ENCODE measurements at places on chromosomes 12 and 14.

DNA sequence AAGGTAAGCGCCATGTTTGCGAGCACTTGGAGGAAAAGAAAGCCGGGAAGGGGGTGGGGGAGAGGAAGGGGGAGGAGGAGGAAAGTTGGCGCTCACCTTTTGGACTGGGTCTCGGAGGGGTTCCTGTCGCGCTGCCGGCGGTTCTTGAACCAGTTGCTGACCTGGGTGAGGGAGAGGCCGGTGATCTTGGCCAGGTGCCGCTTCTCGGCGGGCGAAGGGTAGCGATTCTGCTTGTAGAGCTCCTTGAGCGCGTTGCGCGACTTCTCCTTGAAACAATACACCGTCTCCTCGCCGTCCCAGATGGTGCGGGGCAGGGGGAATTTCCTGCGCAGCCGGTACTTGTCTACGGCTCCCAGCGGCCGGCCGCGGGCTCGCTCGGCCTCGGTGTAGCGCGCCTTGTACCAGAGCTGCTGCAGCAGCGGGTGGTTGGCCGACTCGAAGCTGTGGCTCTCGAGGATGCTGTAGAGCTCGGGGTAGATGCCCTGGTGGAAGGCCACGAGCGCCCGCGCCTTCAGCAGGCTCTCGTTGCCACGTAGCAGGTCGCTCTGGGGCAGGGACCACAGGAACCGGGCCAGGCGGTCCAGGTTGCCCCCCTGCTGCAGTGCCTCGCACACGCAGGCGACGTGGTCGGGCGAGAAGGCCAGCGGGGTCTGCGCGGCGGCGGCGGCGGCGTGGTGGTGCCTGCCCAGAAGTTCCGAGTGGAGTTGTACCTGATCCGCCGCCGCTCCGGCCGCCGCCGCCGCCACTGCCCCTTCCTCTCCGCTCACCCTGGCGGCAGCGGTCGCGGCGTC lies 840 bp downstream of the SIX4 start:
- no peak for DNase-seq

DNA sequence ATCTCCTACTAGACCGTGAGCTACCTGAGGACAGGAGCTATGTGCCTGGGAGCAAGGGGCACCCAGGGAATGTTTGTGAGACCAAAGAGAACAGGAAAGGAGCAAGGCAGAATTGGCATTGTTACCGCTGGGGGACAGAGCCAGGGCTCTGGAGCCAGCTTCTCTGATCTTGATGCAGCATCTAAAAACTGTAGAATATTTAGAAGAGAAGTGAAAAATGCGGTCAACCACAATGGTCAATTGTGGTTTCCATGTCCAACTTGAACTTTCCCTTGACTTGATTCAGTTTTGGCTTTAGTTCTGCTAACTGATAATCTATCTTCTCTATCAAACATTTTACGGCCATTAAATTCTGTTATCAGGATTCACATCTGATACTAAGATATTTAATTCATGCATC lies 201.2 kb downstream of the ANO4 start:
- no peak for DNase-seq

DNA sequence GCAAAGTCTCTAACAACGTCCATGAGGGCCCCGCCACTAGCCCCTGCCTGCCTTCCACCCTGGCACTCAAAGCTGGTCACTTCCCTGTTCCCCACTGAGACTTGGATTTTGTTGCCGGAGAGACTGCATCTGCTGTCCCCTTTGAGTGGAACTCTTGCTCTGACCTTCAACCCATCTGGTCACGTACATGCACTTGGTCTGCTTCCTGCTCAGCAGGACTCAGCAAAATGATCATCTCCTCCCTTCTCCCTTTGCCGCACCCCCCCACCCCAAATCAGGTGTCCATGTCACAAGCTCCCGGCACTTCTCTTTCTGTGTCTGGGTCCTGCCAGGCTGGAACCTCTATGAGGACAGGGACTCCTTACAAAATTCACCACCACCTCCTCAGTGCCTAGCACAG lies 180.9 kb downstream of the CHST11 start:
- DNase-seq = no peak

DNA sequence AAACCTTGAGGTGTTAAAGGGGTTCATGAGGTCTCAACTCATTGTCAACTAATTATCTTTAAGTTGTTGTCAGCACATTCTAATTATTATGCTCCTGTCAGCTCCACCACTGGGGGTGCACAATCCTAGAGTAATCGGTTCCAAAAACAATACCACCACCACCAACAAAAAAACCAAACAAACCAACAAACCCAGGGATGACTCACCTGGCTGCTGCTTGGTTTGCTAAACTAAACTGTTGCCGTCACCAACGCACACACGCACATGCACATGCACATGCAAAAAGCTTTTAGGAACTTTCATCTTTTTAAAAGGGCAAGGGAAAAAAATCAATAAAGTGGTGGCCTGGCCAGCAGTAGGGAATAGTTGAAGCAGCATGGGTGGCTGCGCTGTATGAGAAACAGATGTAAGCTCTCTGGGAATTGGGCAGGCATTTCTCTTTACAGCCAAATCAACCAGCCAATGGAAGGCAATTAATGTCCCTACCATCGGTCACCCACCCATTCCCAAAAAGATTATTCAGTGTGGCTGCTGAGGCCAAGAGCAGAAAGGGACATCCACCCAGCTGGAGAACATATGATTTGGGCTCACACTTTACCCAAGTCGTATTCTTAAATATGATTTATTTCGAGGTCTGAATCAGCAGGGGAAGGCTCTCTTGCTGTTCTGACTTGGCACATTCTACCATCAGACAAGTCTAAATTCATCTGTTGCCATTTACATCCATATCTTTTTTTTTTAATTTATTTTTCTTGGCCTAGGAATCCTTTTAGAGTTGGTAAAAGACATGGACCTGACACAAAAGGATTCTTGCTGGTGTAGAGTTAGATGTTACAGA lies 20.0 kb downstream of the TMEM30B start:
- DNase-seq = no peak

DNA sequence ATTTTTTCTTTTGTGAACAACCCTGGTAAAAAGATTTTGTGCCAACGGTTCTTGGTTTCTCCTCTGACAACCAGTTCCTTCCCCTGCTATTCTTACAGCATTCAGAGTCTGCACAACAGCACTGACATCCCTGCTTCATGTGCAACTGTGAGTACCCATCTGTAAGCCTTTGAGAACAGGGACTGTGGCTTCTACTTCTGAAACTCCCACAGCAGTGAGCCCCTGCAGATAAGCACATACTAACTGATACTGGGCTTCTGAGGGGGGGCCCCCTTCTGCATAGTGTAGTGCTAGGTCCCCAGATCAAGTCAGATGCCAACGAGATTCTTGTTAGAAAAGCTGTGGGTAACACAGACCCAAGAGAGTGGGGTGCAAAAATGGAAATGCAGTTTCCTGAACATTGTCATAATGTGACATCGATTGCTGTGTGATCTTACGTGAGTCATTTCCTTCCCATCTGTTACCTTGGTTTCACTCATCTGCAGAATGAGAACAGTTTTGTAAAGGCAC lies 11.1 kb upstream of the NINJ2 start:
- DNase-seq = peak; percentile 55

DNA sequence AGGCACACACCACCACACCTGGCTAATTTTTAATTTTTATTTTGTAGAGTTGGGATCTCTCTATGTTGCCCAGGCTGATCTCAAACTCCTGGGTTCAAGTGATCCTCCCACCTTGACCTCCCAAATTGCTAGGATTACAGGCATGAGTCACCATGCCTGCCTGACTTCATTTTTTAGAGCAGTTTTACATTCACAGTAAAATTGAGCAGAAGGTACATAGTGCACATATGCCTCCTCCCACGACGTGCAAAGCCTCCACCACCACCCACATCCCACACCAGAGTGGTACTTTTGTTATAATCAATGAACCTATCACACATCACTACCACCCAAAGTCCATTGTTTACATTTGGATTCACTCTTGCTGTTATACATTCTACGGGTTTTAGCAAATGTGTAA lies 62.5 kb upstream of the PLEKHG3 start:
- no peak for DNase-seq

- no peak for DNase-seq
Observed at GRCh38 chr12:49296034-49296835, 1.3 kb downstream of the PRPH start.

DNA sequence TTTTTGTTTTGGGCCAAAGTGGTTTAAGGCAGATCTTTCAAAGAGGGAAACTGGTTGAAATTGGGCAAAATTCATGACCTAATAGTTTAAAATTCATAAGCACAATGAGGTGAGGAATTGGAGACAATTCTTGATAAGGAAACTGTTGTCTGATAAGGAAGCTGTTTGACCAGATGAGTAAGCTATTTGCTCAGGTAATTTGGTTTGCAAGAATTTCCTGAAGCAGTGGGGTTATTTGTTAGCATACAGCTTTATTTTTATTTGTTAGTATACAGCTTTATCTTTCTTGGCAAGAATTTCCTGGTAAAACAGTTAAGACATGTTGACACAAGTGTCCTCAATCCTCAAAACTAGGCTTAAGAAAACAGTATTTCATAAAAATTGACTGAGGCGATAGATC lies 559.0 kb downstream of the GALC start:
- no peak for DNase-seq

GRCh38 chr12:19967431-19967830 lies 400.9 kb upstream of the PDE3A start:
- DNase-seq = no peak

- DNase-seq = no peak
Observed at GRCh38 chr12:66188584-66189485, at the start of gene IRAK3. IRAK3 (plus strand) TSS chr12:66189214; CDS start chr12:66189300, 86 bp downstream.

GRCh38 chr14:99274346-99275221 lies 2.6 kb upstream of the BCL11B start:
- DNase-seq = no peak

DNA sequence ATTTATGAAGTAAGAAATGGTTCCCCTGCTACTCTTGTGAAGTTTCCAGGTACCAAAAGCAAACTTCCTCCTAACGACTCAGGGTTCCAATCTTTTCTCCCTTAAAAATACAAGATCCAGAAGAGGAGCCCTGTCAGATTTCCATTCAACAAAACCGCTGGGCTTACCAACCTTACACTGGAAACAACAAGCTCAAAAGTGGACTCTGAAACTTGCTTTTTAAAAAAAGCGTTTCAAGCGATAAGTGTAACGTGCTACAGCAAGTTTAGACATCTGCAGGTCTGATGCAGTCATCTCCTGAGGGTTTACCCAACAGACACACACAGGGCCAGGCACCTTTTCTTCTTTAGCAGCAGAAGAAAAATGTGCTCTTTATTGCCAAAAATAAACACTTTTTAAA lies 6.9 kb upstream of the CREBL2 start:
- no peak for DNase-seq

GRCh38 chr12:118164798-118165486 lies 29.0 kb downstream of the PEBP1 start:
- no peak for DNase-seq

GRCh38 chr12:114684870-114685273 lies 897 bp upstream of the TBX3 start:
- no peak for DNase-seq

GRCh38 chr14:93731753-93732152 lies 56.5 kb downstream of the PRIMA1 start:
- DNase-seq = no peak

GRCh38 chr12:121883315-121883660 lies 5.3 kb upstream of the PSMD9 start:
- DNase-seq = no peak

GRCh38 chr14:71117839-71118743 lies 210.8 kb downstream of the PCNX1 start:
- no peak for DNase-seq

DNA sequence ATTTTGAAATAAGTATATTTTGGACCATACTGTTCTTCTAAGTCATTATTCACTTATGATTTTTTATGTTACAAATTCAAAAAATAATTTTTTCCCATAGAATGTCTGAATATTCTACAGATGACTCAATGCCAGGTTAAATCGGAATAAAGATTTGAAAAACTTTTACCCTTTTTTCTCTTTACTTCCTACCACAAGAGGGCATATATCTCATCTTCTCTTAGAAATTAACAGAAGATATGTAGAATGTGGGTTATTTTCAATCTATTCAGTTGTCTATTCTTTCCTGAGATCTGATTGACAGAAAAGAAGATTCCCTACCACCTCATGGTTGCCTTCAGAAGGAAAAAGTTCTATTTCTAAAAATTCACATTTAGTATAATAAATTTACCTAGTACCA lies 53.0 kb upstream of the KITLG start:
- DNase-seq = no peak

- no peak for DNase-seq
Observed at GRCh38 chr14:69711881-69712560, 54.9 kb upstream of the SRSF5 start.

DNA sequence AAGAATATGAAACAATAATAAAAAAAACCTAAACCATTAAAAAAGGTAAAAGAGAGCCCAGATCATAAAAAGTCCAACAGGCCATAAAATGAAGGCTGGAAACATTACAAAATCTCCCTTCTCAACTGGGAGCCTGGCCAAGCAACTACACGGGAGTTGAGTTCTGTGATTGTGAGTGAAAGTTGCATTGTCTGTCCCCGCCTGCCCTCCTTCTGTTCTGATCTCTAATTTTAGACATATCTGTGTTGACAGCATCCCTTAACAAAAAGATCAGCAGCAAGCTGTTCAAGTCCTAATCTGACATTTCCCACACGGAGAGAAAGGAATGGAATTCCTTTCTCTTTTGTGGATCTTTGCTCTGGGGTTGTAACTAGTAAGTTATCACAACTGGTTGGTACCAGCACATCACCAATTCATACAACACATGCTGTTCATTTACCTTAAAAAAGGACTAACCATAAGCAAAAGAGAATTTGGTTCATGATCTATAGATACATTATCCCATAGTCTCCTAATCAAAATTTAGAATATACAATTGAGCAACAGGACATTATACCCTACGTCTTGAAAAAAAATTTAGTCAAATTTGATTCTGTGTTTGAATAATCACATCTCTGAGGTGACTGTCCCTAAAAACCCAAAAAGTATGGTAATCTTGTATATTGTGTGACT lies 205.1 kb upstream of the GZMB start:
- no peak for DNase-seq
